Activated naive CD8-positive, alpha-beta T cell treated with anti-CD3 and anti-CD28 coated beads, Interleukin-2, amount 10 ng/mL, durations not matched to agents 7 days and 5 days (primary cell): ENCODE measurements at places on chromosomes 7 and 10. TPM values are rescaled to one million over a fixed set of nuclear protein-coding genes. Genes with fewer than 3 reads are reported as not detected.

GDF10 gene
- 0.11 TPM for total RNA-seq

TRA2A gene
- 130 TPM for total RNA-seq

- no peak for DNase-seq
Observed at GRCh38 chr7:26189697-26190096, 10.8 kb downstream of the HNRNPA2B1 start.

GRCh38 chr7:131544449-131545301 lies 11.8 kb downstream of the PODXL start:
- DNase-seq: no peak

GRCh38 chr10:74681917-74682627 lies 144.3 kb upstream of the KAT6B start:
- no peak for DNase-seq

- no peak for DNase-seq
Observed at GRCh38 chr10:84901885-84902284, 573.5 kb downstream of the CCSER2 start.

DNA sequence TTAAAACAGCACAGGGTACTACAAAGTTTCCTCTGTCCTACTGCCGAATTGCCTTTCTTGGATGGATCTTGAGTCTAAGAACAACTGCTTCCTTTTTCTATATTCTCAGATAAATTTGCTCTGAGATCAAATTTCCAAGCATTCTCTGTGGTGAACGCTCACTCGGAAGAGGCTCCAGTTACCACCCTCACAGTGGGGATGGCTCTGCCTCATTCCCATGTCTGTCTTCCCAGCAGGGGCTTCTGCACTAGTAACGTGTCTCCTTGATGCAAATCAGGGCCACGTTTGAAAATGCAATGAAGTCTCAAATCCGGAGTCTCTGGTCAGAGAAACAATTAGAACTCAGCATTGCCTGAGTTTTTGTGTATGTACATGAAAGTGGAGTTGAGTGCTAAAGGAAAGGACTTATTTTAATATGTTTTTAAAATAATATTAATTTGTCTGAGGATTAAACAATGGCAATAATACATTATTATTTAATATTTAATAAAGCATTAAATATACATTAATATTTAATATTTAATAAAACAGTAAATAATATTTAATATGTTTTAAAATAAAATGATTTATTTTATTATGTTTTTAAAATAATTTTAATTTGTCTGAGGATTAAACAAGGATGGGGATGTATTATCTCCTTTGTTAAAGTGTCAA lies 61.8 kb downstream of the INHBA start:
- no peak for DNase-seq
